Fibroblast of skin of abdomen (primary cell): ENCODE measurements at places on chromosomes 2 and 18.

GRCh38 chr2:37738266-37738885 lies 66.9 kb upstream of the CDC42EP3 start:
- no peak for DNase-seq

- no peak for DNase-seq
Measured at GRCh38 chr2:54568876-54569321, 112.8 kb downstream of the SPTBN1 start.

- DNase-seq: no peak
Measured at GRCh38 chr2:207534417-207534816, 4.7 kb downstream of the CREB1 start.

DNA sequence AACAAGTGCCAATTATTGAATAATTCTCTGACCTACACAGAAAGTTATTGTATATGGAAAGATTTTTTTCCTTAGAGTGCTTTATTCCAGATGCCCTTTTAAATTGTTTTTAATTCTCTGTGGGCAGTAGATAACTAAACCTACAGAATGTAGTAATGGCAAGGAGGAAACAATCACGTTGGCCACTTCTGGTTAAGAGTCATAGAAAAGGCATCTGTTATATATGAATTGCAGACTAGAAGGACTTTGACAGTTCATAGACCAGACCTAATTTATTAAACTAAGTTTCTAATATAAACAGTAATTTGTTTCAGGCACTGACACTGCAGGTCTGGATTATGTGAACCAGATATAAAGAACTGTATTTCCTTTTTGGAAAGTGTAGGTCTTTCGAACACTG lies 607.5 kb downstream of the PLCL1 start:
- DNase-seq: peak; percentile 67

DNA sequence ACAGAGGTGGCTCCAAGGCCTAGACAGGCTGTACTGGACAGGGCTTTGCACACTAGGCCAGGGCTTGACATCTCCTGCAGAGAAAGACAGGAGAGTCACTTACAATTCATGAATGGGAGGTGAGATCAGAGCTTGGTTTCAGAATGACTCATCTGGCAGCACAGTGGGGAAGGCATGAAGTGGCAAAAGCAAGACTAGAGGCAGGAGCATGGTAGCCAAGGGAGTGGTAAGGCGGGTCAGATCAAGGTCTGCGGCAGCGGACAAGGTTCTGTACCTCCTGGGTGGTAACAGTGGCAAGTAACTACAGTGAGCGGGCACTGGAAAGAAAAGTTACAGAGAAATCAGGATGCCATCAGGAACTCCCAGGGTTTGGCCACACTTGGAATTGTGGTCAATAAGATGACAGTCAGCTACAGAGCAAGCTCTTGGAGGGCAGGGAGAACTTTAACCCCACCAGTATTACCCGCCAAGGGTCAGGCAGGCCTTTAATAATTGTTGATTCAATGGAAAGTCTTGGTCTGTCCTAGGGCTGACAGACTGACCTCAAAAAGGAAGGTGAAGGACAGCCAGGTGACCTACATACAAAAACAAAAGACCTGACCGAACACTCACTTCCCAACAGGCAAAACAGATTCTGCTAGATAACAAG lies 5.7 kb downstream of the MCFD2 start:
- DNase-seq: peak; percentile 66

- peak; percentile 97 for DNase-seq
Measured at GRCh38 chr2:49248506-49248905, 94.2 kb upstream of the FSHR start.

DNA sequence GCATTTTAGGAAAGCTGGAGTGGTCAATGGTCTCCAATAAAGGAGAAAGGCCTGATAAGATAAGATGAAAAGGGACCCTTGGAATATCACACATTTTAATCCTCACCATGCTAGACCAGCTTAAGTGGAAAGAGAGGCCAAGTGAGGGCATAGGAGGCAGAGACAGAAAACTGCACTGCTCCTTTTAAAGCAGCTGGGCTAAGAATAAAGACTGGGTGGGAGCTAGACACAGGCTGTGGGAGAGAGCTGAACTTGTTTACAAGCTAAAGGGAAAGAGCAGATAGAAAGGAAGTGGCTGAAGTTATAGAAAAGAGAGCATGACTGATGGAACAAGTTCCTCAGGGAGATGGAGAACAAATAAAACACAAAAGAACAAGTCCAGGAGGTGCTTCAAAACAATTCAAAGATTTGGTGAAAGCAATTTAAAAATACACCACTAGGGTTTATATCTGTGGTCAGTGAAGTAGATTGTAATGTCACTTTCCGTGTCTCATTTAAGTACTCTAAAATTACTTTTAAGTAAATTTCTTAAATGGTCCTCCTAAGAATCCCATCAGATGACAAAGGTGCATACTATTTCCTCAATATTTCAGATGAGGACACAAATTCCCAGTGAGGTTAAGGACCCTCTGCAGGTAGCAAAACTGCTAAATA lies 7.5 kb downstream of the COL5A2 start:
- DNase-seq: no peak

DNA sequence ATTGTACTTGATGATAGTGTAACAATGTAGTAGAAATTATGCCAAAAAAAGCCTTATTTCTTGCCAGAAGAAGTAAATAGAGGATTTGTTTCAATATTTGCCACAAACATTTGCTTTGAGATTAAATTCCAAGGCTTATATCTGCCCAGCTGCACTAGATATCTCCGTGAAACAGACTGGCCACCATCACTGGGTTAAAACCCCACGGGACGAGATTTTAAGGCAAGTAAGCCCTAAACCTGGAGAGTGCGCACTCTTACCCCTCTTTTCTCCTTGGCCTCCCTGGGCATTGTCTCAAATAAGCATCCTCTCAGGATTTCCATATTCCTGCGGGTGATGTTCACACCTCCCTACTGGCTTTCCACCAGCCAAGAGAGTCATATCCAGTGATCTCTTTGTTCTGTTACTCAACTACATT lies 334.4 kb downstream of the AGPS start:
- DNase-seq: no peak

DNA sequence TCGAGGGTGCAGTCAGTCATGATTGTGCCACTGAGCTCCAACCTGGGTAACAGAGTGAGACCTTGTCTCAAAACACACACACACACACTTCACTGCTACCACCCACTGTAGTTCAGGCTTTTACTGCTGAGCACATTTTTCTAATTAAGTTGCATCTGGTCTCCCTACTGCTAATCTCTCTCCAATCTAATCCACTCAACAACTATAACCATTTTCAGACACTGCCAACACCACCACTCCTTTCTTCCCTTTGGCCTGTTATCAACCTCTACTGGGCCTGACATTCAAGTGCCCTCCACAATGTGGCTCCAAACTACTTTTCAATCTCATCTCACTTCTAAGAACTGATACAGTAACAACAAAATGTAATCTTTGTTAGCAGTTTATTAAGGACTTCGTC lies 44.8 kb downstream of the RMP24 start:
- DNase-seq: peak; percentile 33

DNA sequence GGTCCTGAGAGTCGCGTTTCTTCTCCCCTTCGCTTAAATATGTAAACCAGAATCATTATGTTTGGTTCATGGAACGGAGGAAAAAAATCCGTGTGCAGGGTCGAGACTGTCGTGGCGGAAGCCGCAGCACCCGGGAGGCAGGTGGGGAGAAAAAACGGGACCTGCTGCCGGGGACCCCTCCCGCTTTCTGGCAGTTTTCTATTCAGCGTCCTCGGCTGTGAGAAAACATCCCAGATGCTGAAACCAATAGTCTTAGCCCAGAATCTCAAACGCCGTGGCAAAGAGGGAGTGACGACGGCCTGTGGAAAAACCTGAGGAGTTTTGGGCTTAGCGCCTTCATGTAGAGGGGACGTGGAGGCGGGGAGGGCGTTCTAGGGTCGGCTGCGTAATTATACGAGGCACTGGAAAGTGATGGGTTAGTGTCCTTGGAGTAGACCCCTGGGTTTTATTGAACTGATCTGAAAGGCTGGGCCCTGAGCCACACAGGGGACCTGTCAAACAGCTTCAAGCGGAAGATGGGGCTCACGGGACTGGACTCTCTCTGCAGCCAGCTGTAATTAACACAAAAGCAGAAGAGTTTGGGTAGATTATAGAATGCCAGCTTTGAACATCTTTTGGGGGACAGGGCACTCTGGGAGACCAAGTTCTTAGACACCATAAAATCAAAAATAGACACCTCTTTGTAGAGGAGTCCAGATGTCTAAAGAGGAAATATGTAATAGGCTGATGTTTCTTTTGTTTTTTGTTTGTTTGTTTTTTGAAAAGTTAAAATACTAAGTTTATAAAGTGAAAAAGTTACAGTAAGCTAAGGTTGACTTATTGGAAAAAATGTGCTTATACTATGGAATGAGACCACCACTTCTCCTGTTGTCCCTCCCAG lies 834 bp upstream of the BUB1 start:
- peak; percentile 15 for DNase-seq

DNA sequence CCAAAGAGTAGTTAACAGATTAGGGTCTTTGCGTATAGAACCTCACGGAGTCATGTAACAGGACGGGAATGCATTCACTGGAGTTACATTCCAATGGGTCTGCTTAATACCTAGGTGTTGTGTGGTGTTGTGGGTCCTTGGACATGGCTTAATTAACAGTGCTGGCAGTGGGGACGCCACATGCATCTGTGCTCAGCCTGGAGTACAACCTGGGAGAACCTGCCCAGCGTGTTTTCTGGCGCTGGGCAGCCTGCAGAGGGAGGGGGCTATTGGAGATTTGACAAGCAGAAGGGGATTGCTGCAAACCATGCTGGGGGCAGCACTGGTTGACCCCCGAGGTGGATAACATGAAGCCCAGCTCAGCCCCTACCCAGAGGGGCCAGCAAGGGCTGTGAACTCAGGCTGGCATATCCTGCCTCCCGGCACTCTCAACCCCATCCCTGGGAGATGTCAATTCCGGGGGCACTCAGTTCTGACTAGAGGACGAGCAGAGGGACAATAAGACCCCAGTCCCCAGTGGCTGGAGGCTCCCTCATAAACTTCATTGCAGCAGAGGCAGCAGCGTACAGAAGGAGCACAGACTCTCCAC lies 29.3 kb upstream of the COPS8 start:
- no peak for DNase-seq

- DNase-seq: no peak
Measured at GRCh38 chr2:222730366-222730999, 59.0 kb downstream of the MOGAT1 start.

- DNase-seq: no peak
Measured at GRCh38 chr2:151197184-151198108, 64.2 kb downstream of the RBM43 start.

DNA sequence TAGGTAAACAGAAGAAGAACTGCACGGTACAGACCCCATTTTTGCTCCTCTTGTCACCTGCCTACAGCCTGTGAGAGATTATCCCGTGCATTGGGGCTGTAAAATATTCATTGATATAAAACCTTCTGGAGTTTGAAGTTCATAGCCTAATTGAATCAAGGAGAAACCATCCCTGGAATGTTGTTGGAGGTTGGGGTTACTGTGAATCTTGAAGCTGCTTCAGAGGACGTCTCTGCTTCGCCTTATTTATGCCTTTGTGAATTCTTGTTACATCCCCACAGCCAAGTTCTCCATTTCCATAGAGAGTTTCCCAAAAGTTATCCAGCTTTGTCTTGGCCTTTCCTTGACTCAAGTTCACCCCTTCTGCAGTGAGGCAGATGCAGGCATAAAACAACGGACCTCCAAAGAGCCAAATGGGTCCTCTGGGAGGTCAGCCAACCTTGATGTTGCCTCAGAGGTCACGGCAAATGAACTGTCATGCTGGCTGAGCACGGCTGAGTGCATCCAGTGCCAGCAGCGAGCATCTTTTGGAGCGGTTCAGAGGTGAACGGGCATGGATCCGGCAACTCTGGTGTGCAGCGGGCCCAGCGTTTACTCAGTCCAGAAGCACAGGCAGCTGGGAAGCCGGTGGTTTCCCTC lies 317.6 kb downstream of the PRKCE start:
- DNase-seq: peak; percentile 79

DNA sequence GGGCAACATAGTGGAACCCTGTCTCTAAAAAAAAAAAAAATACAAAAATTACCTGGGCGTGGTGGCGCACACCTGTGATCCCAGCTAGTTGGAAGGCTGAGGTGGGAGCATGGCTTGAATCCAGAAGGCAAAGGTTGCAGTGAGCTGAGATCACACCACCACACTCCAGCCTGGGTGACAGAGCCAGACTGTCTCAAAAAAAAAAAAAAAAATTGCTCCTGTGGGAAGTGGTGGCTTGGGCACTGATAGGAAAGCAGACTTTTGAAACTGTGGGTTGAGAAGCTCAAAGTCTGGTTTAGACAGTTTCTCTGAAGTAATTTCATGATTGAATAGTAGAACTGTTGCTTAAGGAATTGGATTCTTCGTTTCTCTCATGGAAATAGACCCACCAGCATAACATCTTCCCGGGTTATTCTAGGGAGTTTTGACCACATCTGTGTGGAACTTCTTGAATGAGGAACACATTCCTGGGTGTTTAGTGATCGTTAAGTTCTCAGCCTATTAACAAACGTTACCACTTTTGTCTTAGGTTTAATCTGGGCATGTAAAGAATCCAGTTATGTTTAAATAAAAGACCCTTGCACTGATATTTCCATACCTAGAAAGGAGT lies 33.5 kb downstream of the GRHL1 start:
- DNase-seq: peak; percentile 83

DNA sequence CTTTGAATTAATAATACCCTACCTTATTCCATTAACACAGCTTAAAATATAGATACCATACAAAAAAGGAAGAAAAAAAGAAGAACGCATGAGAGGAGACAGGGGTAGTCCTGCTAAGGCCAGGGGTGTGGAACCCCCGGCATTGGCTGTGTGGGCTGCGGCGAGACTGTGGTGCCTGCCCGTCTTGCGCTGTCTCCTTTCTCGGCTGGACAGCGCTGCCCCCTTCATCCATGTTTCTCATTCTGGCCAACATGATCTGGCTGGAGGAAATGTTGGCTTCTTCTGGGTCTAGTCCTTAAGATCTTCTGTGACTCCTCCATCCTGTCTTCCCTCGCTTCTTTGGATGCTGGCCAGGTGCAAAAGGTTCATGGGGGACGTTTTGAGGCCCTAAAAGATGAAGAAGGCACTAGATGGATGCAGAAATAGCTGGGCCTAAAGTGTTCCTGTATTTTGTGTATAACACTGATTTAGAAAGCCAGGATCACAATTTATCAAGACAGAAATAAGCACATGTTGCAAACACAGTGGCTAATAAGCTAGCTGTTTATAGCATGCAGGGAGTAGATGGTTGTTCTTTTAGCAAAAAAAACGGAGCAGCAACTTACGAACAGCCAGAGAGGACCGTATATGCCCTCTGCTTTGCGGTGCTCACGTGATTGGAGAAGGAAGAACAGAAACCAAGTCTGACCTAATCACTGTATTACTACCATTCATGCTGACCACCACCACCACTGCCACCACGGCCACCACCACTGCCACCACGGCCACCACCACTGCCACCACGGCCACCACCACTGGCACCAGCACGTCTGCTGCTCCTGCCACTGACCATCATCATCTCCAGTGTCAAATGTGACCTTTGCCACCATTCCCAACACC lies 71.7 kb upstream of the ASB18 start:
- DNase-seq: no peak
